Stimulated activated CD4-positive, alpha-beta T cell treated with anti-CD3 and anti-CD28 coated beads, Interleukin-1b, Interleukin-23, amount 100 ng/mL, for 48 hours (primary cell): ENCODE measurements at places on chromosomes 2 and 18.
A peak's percentile ranks its signal among the peaks of the same experiment; 100 is the strongest.

GRCh38 chr18:56825321-56825720 is 174.2 kb downstream of the WDR7 start:
- DNase-seq: no peak

DNA sequence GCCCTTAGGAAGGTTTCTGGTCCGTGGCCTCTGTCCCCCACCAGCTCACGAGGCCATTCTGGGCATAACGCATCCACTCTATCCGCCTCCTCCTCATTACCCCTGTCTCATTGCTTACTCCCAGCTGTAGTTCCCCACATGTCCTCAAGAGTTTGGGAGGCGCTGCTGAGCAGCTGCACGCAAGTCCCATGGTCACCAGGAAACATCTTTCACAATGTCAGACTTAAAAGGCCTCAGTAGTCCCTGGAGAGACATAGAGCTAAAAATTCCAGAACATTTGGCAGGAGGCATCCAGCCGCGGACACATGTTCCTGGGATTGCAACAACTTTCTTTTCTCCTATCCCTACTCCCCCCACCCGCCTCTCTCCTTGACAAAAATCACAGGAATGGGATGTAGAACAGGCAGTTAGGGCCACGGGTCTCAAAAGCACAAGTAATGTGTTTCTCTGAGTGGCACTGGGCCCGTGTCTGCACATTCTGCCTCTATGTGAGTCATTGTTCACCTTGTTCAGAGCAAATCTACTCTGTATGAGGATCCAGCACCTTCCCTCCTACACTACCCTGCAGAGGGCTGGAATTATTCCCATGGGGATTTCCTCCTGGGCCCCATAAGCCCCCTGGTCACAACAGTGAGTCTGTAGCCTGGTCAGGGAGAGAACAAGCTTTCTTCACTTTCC is 8.1 kb downstream of the LBH start:
- peak; percentile 79 for DNase-seq

- no peak for DNase-seq
Observed at GRCh38 chr2:157874997-157875640, 1.0 kb downstream of the ACVR1 start.

GRCh38 chr18:3458378-3458777 is 8.4 kb downstream of the TGIF1 start:
- DNase-seq: no peak

DNA sequence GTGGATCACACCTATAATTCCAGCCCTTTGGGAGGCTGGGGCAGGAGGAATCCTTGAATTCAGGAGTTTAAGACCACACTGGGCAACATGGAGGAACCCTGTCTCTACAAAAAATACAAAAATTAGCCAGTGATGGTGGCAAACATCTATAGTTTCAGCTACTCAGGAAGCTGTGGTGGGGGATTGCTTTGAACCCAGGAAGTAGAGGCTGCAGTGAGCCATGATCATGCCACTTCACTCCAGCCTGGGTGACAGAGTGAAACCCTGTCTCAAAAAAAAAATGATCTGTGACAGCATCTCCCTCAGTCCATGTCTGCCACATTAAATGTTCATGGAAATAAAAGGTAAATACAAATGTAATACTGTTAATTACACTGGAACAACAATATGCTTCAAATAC is 121.4 kb upstream of the COL5A2 start:
- peak; percentile 44 for DNase-seq

- no peak for DNase-seq
Observed at GRCh38 chr18:77144046-77144445, 11.5 kb upstream of the MBP start.

GRCh38 chr2:190696792-190697398 is 48.0 kb downstream of the NAB1 start:
- DNase-seq: no peak

DNA sequence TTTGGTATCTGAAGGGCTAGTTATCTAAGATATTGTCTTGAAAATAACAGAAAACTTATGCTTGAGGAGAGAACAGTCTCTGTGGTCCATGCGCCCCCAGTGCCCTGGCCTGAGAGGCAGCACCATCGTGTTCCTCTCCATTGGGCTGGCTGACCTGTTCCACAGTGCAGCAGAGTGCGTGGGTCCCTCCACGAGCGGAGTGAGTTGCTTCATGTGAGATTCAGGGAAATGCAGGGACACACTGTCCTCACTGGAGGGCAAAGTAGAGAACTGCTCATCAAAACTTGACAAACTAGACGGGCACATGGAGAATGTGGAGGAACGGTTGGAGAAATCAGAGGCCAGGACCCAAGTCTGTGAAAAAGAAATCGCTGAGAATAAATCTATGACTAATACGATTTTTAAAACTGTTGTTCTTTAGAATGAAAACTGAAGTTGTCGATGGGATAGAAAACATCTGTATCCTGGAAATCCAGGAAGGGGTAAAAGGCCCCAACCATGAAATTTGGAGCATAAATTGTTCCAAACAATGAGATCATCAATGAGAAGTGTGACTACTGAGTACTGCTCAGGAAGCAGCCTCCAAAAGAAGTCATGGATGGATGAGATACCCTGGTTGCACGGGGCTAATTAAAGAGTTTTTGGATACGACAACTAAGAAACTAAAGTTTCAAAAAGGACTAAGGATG is 58.1 kb downstream of the REV1 start:
- no peak for DNase-seq

GRCh38 chr18:43484710-43485109 is 207.4 kb upstream of the SYT4 start:
- DNase-seq: no peak

GRCh38 chr18:4455113-4455811 is at the start of gene DLGAP1:
DLGAP1 (minus strand) TSS chr18:4455307.
- DNase-seq: no peak

- peak; percentile 75 for DNase-seq
Observed at GRCh38 chr18:22930089-22930713, 2.9 kb upstream of the RBBP8 start.

- peak; percentile 17 for DNase-seq
Observed at GRCh38 chr2:112920923-112921532, 10.1 kb downstream of the IL37 start.

DNA sequence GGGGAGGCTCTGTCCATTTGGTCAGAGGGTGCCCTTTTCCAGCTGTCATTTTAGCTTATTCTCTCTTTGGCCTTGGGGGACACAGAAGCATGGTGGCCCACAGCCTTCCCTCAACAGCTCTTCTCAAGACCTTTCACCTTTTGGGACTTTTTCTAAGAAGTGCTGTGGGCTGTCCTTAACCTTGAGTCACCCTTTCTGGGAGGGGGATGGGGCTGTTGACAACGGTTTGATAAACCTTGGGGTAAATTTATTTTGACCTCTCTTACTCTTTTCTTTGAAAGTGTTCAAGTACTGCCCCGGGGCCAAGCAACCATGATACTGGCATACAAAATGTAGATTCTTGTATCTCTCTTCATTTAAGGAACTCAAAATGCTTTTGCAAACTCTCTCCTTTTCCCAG is 13.7 kb downstream of the IGFBP5 start:
- no peak for DNase-seq

GRCh38 chr18:8301427-8302172 is 307.6 kb upstream of the RAB12 start:
- no peak for DNase-seq

DNA sequence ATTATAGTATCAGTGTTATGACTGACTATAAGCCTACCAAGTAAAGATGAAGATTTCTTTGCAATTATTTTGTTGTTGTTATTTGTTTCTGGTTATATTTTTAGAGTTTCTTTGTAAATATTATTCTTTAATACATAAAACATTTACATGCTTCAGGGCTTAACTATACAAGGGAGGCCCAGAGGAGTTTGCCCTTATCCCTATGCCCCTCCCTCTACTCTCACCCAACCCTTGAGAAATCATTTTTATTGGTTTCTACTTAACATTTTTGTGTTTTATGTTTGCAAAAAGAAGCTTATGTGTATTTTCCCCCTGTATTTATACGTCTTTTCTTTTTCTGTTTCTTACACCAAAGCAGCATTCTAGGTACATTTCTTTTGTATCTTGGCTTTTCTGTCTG is 30.5 kb downstream of the MRPS9 start:
- no peak for DNase-seq

GRCh38 chr2:109715313-109715805 is 78.7 kb upstream of the RGPD5 start:
- DNase-seq: no peak

- DNase-seq: no peak
Observed at GRCh38 chr2:1584691-1585485, 159.4 kb downstream of the PXDN start.

- no peak for DNase-seq
Observed at GRCh38 chr2:181573140-181573736, 83.7 kb downstream of the CERKL start.

GRCh38 chr18:4125224-4125623 is 329.9 kb downstream of the DLGAP1 start:
- DNase-seq: no peak

DNA sequence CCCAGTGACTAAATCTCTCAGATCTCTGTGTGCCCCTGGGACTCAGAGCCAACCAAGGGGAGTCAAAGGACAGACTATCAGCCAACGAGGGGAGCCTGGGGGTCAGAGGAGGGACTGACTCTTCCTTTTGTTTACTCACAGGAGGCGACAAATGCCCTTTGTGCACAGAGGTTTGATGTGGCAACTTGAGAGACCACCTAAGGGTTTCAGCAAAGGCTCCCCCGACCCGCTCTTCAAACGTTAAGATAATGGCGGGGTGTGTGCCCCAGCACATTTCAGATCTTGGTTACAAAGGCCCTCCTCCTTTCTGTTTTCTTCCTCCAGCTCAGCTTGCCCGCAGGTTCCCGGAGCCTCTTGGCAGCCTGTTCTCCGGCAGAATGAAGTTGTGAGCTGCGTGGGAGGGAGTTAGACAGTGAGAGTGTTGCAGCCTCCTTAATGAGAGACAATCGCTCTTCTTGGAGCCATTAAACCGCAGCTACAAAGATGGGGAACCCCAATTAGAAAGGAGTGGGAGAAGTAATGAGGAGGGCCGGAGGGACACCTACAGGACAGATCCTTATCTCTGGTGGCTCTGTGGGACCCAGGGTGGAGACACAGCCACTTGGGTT is 76.2 kb downstream of the KIAA2012 start:
- DNase-seq: no peak

DNA sequence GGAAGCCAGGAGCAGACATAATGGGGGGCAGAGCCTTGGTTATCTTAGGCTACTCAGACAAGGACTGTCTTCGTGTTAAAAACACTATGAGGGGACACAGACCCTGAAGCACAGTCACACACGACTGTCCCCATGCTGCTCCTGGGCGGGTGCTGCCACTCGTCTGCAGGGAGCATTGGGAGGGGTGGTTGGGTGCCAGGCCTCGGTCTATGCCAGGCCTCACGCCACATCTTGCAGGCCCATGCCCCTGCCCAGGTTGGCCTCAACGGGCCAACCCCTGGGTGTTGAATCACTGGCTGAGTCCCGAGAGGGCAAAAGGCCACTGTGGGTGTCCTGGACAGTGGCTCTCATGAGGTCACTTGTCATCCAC is 97.9 kb downstream of the USP40 start:
- DNase-seq: no peak

DNA sequence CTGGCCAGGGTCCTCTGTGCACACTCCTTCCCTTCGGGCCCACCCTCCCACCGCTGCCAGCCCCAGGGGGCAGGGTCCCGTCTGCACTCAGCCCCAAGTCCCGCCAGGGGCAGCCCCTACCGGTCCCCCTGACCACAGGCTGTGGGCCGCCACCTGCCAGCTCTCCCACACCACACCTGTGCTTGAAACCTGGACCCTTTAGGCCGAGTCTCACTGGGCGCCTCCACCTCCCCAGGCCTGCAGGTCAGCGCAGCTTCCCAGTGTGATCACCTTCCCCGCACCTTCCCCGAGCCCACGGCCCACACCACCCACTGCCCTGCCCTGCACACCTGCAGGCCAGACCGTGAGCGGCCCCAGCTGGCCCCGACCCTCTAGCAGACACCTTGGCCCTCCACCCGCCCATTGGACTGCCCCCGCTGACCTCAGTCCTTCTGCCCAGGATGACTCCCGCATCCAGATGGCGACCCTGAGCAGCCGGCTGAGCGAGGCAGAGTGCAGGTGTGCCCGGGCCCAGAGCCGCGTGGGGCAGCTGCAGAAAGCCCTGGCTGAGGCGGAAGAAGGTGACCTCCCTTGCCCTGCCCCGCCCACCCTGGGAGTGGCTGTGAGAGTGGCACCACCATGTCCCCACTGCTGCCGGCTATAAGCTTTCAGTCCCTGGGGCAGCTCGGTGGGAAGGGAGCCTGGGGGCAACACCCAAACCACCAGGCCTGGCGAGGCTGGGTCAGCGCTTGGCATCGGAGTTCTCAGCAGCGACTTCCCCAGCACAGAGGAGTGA is 31.3 kb upstream of the SNED1 start:
- DNase-seq: no peak

- no peak for DNase-seq
Observed at GRCh38 chr18:36653870-36654269, 174.9 kb downstream of the TPGS2 start.

DNA sequence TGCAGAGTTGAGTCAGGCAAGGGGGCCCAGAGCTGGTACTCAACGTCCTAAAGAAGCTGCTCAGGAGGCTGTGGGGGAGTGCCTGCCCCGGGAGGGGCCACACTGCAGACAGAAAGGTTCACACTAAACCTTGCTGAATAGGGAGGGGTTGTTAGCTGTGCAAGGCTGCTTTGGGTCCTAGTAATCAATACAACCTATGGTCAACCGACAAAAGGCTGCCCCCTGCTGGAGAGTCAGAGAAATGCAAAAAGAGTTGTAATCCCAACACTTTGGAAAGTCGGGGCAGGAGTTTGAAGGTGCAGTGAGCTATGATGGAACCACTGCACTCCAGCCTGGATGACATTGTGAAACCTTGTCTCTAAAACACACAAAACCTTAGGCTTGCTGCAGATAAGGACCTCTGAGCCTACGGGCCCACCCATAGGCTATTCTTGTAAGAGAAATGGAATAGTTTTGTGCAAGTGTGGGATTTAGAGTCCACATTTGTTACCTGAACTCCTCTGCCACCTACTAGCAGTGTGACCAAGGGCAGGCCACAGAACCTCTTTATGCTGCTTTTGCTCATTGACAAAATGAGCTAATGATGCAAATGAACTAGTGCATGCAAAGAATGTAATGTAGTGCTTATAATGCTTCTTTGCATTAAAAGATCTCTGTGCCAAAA is 81.5 kb downstream of the PRPF40A start:
- peak; percentile 52 for DNase-seq

GRCh38 chr2:67076239-67076624 is 320.9 kb upstream of the ETAA1 start:
- no peak for DNase-seq
